Right ventricle myocardium superior (tissue), 1 donor: ENCODE measurements at places on chromosomes 12 and 14.

DNA sequence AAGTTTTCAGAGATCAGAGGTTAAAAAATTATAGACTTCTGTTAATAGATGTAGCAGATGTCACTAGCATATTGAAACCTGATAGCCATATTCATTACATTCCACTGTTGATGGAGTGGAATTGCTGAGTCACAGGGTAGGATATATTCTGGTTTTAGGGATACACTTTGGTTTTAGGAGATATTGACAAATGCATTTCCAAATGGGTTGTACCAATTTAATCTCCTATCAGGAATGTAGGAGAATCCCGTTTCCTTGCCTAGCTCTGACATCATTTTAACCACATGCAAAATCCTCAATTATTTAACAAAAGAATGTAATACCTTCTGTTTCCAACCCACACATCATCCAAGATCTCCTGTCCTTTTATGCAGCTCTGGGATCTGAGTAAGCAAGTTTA lies 30.7 kb upstream of the ESR2 start:
- DNase-seq: no peak

DNA sequence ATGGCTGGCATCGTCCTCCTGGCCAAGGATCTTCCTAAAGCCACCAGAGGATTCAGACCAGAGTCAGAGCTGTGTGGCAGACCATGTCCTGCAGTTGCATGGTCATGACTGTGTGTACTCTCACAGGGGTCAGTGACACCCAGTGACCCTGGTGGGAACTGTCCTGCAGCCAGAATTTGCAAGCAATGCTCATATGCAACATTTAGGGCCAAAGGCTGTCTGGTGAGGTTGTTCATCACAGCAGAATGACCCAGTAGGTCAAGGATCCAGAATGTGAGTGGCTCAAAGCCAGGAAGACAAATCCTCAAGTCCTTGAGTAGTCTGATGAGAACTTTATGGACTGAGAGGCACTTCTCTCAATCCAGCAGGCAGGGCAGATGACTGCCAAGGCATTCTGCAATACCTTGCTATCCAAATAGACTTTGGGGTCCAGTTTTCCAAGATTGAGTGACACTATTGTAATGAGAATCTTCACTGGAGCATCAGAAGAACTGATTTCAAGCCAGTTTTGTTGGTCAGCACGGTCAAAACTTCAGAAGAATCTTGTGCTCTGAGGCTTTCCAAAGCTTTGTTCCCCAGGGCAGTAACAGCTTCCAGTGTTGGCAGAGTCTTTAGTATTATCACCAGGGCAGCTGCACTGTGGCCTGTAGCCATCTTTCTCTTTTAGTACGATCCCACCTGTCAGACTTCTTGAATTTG lies 122.0 kb downstream of the PTCSC3 start:
- DNase-seq: peak; percentile 48

GRCh38 chr12:26233631-26234030 lies 38.3 kb downstream of the SSPN start:
- DNase-seq: no peak

DNA sequence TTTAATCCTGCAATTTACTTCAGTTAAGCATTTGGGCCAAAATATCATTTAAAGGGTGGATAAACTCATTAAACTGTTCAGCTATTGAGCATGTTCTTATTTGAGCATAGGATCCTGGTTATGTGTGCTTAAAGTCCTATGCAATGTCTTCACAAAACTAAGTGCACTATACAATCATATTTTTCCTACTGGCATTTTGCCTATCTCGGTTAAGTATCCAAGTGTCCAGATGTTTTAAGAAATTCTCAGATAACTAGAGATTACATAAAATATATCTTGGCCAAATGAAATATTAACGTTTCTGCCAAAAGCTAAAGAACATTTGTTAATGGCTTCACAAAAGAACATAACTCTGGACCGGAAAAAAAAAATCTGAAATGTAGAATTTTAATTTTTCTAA lies 250.8 kb upstream of the LRFN5 start:
- no peak for DNase-seq

GRCh38 chr14:94384342-94384741 lies 4.1 kb downstream of the SERPINA1 start:
- DNase-seq: no peak

- DNase-seq: peak; percentile 49
Observed at GRCh38 chr12:62581288-62582064, 114.8 kb downstream of the MON2 start.

DNA sequence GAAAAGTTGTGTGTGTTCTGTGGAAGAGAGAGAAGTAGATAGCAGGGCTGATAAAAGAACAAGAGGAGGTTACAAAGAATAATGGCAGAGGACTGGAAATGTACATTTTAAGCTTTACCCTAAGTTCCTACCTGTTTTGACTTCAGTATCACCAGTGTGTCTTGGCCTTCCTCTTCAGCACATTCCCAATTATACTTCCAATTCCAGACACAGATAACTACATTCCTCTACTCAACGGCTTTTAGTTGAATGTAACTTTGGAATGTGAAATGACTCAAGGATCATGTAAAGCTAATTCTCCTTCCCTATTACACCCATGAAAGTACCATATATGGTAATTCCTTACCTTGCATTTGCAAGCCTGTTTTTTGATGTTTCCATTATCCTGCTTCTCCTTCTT lies 5.0 kb downstream of the MGST1 start:
- no peak for DNase-seq

GRCh38 chr14:88901189-88901588 lies 76.7 kb downstream of the TTC8 start:
- no peak for DNase-seq

GRCh38 chr12:127555071-127555470 lies 711.9 kb upstream of the TMEM132C start:
- no peak for DNase-seq

DNA sequence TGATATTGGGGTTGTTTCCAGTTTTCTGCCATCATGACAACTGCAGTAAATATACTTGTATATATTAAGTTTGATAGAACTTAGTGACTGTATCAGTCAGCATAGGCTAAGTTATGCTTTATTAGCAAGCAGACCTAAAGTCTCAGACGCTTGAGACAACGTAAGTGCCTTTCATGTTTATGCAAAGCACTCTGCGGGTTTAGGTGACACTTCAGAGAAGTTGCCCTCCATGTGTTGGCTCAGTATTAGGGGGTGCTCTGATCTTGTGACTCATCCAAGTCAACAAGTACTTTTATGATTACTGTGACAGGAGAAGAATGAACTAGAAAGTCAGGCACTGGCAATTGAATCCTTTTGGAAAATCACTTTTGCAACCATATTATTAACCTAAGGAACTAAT lies 13.3 kb upstream of the OTOGL start:
- DNase-seq: no peak

- no peak for DNase-seq
Observed at GRCh38 chr12:109493938-109494337, 16.5 kb downstream of the UBE3B start.

DNA sequence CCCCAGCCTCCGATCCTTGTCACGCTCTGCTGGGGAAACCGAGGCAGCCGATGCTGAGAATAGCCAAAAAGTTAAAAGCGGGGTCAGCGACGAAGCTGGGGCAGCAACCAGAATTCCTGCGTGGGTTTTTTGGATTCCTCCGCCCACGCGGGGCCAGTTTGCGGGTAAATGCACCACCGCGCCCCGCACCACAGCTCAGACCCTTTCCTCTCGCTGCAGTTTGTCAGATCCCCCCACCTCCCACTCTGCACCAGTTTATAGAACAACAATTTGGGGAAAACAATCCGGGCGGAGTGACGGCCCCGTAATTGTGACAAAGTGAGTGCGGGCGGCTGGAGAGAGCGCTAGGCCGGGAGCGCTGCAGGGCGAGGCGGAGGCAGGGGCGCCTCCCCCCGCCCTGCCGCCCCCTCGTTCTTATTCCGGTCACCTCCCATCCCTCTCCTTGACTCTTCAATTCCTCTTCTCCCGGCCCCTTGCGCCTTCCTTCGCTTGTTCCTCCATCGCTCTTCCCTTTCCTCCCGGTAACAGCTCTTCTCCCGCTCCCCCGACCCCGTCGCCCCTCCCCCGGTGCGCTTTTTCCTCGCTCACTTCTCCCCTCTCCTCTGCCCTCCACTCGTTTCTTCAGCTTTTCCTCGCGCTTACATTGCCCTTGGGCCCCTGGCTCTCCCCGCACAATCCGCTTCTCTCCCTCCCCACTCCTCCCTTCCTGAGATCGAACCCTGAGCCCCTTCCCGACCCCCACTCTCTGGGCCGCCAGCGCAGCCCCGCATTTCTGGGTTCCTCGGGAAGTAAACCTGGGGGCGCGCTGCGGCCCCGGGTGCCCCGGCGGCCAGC lies 646 bp upstream of the DNAJC22 start:
- DNase-seq: no peak

GRCh38 chr12:116184763-116185162 lies 92.7 kb downstream of the MED13L start:
- no peak for DNase-seq

DNA sequence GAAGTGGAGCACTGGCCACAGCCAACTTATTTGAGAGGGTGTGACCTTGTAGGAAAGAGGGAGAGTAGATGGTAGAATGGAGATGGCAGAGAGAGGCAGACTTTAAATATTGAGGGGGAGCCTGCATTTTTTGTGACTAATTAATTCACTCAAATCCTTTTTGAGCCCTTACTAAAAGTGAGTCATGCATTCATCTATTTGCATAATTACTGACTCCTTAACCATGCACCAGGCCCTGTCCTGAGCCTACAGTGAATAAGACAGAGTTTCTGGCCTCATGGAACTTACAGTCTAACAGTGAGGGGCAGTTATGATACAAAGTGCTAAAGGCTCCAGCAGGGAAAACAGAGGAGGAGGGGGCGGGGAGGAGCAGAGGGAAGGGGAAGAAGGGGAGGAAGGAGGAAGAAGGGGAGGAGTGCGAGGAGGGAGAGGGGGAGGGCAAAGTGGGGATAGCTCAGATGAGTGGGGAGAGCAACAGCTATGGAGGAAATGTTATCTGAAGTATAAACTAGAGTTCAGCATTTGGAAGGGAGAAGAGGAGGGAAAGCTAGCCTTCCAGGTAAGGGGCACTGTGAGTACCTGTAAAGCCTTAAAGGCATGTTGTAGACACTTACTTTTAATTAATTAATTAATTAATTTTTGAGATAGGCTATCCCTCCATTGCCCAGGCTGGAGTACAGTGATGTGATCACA lies 7.5 kb upstream of the CTDSP2 start:
- no peak for DNase-seq

DNA sequence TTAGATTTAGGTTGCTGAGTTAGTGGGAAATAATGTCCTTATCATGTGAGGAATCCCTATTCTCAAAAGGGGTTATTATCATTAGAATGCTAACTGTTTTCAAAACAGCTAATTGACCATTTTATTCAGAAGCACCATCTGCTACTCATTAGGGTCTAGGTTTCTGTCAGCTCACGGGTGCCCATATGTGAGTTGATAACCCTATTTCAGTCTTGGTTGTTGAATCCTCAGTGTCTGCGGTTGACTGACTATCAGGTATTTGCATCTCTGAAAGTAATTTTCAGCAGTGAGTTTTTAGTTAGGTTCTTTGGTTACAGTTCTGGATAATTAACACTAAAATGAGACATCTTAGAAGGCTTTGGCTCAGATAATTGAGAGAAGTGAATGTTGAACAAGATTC lies 1404.0 kb downstream of the AACS start:
- DNase-seq: no peak

GRCh38 chr12:111068290-111068689 lies 147.9 kb upstream of the MYL2 start:
- DNase-seq: no peak

DNA sequence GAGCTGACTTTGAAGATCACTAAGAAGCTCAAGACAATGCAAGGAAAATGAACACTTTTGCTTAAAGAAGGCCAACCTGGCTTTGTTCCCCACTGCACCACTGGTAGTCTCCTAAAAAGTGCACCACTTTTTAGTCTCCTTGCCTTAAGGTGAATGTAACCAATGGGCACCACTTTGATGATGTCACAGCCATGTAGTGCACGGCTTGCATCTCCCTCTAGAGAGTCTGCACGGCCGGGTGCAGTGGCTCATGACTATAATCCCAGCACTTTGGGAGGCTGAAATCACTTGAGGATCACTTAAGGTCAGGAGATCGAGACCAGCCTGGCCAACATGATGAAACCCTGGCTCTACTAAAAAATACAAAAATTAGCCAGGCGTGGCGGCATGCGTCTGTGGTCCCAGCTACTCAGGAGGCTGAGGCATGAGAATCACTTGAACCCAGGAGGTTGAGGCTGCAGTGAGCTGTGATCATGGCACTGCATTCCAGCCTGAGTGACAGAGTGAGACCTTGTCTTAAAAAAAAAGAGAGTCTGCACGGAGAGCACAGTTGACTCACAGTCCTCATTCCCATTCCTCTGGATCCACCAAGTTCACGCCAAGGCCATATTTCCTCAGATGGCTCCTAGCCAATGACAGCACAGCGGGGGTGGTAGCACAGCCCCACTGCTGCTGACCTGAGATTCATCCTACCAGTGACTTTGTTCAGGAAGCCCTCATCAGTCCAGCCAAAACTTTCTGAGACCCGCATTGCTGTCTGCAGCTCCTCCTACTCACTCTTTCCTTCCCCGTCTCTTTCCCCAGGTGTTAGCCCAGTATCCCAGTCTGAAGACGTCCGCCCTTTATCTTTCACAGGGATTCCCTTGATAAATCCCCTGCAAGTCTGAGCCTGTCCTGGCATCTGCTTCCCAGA lies 16.5 kb upstream of the IFT81 start:
- no peak for DNase-seq

GRCh38 chr14:106372870-106373652 lies 846.7 kb downstream of the TMEM121 start:
- DNase-seq: peak; percentile 63

GRCh38 chr14:79337761-79338160 lies 873.5 kb downstream of the DIO2 start:
- no peak for DNase-seq

DNA sequence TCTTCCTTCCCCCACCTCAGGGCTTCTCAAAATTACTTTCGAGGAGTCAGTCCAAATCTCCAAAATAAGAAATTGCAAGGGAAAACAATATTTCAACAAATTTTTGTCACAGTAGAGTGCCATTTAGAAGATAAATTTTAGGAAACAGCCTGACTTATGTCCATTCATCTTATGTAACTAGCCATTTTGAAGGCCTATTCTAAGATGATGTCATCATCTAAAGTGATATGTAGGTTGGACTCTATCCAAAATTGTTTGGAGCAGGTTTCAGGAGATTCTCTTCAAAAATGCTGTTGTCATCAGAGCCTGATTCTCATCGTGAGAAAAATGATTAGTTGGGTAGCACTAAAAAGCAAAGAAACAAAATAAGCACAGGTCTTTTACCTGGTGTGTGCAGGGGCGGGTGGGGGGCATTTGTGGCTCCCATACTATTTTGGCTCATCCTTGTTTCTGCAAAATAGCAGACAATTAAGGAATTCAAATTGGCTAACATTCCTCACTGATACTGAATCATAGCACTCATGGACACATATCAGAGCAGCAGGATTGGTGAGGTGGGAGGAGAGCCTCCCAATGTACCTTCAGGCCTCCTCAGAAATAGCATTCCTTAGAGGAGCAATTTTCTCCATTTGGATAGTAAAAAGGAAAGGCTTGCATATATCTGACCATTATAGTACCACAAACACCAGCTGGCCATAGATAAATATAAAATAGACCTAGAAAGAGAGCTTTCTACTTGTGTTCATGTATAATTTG lies 360.9 kb upstream of the NAV3 start:
- DNase-seq: no peak
